ENCODE measurements at places on chromosomes 16 and 17.
A peak's percentile ranks its signal among the peaks of the same experiment; 100 is the strongest.

DNA sequence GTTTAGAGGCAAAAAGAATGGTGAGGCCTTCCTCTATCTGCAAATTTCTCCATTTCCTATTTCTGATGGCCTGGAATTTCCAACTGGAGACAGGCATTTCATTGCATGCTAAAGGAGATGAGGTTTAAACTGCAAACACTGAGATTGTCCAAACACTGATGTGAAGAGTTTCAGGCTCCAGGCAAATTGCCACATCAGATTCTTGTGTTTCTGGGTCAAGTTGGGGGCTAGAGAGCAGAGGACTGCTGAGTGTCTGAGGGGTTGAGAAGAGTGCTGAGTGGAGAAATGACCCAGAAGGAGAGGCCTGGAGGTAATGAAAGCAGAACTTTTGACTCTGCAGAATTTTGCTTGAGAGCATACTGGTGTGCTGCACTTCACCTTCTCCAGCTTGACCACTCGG is 216.7 kb upstream of the MPHOSPH6 start:
- DNase-seq: no peak

GRCh38 chr16:87835882-87836331 is 33.4 kb downstream of the SLC7A5 start:
- DNase-seq: peak; percentile 75

GRCh38 chr17:50274142-50274896 is at the start of gene TMEM92:
Gene TMEM92, plus strand, starts transcription at chr17:50274466. Its CDS starts 36 bp downstream, at chr17:50274502.
- DNase-seq: peak; percentile 90

- no peak for DNase-seq
These were observed 594 bp downstream of the RCVRN start for GRCh38 chr17:9904277-9905077.

DNA sequence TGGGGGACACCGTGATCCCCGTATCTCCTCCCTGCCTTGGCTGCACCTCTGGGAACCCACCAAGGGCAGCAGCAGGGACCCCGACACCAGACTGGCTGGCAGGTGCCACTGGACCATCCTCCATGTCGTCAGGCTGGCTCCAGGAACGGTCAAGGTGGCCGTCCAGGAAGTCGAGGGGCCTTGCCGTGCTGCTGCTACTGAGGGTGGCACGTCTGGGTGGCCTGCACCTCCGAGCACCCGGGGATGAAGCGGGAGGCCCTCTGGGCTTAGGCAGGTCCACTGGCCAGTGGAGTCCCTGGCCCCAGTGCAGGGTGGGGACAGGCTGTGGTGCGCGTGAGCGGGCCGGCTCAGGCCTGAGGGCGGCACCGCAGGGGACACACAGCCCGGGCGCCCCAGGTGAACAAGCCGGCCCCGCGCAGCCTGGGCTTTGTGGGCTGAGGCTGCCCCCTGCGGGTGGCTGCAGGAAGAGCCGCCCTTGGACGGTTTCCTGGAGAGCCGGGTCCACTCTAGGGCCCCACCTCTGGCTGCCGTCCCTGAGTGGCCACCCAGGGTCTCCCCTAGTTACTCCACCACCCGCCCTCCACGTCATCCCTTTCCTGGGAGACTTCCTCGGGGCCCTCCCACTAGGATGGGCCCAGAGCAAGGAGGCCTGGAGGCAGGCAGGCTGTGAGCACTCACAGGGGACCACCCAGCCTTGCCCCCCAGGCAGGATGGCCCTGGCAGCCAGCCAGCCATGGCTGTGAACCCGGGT is 42.8 kb upstream of the ZC3H18 start:
- DNase-seq: peak; percentile 52

- DNase-seq: no peak
These were observed 8.7 kb downstream of the USB1 start for GRCh38 chr16:58009856-58010416.

GRCh38 chr17:5430413-5430999 is 8.4 kb downstream of the C1QBP start:
- DNase-seq: peak; percentile 56

GRCh38 chr16:28845761-28846079 is 428 bp downstream of the TUFM start:
- no peak for DNase-seq

DNA sequence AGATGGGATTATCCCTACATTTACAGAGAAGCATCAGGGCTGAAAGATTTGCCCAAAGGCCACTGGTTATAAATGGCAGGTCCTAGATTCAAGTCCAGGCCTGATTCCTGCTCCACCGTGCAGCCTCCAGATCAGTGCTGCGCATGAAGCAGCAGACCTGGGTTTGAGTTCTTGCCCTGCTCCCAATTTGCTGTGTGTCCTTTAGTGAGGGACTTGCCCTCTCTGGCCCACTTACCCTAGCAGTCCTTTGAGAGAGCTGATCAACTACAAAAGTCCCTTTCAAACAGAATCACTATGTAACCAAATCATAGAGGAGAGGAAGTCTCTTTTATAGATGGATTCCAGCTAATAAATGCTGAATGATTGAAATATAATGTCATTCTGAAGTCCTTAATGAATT is 200.4 kb downstream of the RAB11FIP4 start:
- no peak for DNase-seq

GRCh38 chr17:82444941-82445521 is 5.5 kb downstream of the CYBC1 start:
- DNase-seq: peak; percentile 82

GRCh38 chr17:41687828-41688640 is 651 bp upstream of the EIF1 start:
- DNase-seq: no peak

Data from upper lobe of left lung (tissue), 6 donors.